ENCODE measurements at places on chromosomes 6 and 20.
A peak's percentile ranks its signal among the peaks of the same experiment; 100 is the strongest.

- no peak for DNase-seq
These were observed 53.4 kb downstream of the BPIFB1 start for GRCh38 chr20:33336375-33336774.

GRCh38 chr20:45069261-45069660 lies 31.7 kb downstream of the KCNS1 start:
- no peak for DNase-seq

GRCh38 chr6:149137594-149137993 lies 179.9 kb upstream of the TAB2 start:
- DNase-seq = no peak

GRCh38 chr6:105763866-105764265 lies 322.3 kb upstream of the PRDM1 start:
- no peak for DNase-seq

DNA sequence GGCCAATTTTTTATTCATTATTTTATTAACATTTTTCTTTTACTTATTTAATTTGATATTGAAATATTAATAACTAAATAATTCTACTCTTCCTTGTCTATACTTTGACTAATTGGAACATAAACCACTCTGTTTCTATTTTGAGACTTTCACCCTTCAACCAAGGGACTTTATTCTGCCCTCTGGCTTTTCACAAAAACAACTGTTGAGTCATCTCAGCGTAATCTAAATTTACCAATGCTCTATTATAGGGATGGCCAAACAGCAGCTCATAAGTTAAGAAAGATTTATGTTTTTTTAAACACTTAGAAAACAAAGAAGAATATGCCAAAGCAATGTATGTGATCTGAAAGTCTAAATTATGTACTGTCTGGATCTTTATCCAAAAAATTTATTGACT lies 46.7 kb downstream of the DOP1A start:
- no peak for DNase-seq

- peak; percentile 62 for DNase-seq
These were observed 263.0 kb downstream of the SMOC2 start for GRCh38 chr6:168703990-168704389.

GRCh38 chr6:64257586-64257985 lies 622.0 kb downstream of the PHF3 start:
- no peak for DNase-seq

GRCh38 chr6:82419859-82420258 lies 56.2 kb downstream of the TPBG start:
- DNase-seq = no peak

DNA sequence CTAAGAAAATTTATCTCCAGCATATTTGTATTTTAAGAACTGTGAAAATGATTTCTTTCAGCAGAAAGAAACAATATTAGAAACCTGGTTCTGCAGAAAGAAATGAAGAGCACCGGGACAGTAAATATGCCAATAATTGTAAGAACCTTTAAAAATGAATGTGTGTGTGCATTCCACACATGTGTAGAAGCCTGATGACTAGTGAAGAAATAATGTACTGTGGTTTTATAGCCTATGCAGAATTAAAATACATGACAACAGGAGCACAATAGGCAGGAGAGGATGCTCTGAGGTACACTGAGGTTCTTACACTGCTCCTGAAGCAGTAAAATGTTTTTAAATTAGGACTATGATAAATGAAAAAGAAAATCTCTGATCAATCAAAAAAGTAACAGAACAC lies 48.9 kb downstream of the SNX14 start:
- no peak for DNase-seq

All from ovary (tissue), 10 donors.